ENCODE measurements at places on chromosomes 16 and 17.

DNA sequence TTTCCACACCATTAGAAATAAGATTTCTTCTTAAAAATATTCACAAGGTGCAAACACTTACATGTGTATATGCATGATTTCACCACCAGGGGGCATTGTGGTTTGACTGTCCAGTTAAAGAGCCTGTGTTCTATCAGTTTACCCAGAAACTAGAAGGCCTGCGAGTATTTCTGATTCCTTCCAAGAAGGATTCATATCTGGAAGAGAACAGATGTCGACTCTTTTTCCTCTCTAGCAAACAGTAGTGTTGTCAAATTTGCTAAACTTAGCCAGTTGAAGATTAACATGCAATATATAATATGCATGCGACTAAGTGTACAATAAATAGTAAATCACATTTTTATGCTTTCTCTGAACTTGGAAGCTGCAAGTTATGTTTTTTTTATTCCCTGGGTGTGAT is 404.1 kb downstream of the WWOX start:
- peak; percentile 64 for DNase-seq

DNA sequence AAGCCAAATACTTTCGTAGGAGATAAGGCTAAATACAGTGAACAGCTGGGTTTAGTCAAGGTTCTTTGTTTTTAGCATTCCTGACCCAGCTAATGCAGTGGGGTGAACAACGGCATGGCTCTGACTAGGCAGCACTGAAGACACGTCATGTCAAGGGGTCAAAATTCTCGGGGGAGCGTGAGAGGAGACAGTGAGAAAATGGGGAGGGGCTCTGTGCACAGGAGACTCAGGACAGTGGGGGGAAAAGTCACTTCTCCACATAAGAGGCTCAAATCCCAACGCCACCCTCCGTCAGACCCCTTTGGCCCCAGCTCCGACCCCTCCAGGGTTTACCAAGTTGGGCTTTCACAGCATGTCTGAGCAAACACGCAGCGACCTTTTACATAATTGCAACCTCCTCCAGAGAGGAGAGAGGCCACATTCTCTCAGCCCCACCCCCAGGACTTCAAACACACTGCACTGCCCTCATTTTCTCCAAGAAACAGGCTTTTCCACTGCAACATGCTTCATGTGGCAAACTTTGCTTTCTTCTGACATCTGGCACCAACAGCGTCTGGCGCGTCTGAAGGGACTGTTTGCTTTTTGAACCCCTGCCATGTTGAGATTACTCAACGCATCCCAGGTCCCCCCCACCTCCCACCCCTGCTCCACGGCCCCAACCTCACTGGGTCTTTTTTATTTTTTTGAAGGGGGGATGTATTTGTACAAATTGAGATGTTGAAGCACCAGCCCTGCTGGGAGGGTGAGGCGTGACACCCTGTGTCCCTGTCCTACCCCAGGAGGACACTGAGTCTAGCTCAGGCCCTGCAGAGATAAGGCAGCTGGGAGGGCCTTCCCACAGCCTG is 30.0 kb downstream of the AXIN2 start:
- DNase-seq, result no peak

DNA sequence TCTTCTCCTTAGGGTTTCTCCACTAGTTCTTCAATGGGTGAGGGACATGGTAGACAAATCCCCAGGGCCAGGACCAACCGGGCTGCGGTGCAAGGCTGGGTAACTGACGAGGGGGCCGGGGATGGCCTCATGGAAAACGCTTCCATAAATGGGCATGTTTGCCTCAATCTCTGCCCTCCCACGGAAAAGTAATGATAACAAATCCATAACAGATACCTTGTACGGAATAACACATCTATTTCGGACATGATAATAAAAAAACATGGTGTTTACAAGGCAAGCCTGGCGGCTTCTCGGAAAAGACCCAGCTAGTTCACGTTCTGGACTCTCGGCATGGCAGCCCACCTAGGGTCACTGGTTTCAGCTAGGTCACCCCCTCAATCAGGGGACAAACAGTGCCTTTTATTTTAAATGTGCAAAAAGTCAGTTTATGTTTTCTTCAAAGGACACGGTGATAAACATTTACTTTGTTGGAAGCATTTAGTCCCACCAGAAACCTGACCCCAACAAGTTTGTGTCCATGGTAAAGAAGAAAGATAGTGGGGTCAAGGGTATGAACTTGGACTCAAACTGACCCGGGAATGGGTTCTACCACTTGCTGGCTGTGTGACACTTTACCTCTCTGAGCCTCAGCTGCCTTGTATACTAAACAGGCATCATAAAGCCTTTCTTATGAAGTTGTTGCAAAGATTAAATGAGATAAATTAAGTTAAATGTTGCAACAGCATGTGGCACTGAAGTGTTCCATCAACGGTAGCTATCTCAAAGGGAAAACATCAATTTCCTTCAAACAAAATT is 1.7 kb downstream of the MYH11 start:
- no peak for DNase-seq

DNA sequence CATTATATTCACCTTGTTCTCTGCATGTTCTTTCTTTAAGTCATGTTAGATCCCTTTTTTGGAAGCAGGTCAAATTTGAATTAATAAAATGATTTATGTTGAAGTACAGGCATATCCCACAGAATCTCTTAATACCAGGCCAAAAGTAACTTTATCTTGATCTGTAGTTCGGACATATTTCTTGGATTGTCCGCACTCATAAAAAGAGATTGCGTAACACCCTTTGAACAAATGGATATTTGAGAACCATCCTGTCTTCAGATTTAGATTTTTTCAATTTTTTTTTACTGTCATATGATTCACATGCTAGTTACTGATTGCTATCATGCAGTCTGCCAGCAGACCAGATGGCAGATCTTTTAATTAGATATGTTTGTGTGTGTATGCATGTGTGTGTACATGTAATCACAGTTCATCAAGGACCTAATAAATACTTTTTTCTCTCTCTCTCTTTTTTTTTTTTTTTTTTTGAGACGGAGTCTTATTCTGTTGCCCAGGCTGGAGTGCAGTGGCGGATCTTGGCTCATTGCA is 352.6 kb downstream of the WWOX start:
- no peak for DNase-seq

DNA sequence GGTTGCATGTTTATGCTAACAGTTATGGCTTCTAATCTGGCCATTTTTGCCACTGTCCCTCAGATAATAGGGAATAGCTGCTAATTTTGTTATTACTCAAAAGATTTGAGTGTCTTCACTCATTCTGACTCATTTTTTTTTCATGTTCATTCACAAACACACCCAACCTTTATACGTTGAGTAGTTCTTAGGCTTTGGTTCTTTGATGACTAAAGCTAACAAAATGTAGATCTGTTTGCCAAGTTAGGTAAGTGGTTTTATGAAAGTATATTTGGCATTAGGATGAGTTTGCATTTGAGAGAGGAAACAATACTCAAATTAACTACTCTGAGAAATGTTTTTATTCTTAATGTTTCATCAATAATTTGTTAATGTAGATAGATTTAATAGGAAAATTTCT is 3.6 kb downstream of the MAP2K4 start:
- DNase-seq, result no peak

DNA sequence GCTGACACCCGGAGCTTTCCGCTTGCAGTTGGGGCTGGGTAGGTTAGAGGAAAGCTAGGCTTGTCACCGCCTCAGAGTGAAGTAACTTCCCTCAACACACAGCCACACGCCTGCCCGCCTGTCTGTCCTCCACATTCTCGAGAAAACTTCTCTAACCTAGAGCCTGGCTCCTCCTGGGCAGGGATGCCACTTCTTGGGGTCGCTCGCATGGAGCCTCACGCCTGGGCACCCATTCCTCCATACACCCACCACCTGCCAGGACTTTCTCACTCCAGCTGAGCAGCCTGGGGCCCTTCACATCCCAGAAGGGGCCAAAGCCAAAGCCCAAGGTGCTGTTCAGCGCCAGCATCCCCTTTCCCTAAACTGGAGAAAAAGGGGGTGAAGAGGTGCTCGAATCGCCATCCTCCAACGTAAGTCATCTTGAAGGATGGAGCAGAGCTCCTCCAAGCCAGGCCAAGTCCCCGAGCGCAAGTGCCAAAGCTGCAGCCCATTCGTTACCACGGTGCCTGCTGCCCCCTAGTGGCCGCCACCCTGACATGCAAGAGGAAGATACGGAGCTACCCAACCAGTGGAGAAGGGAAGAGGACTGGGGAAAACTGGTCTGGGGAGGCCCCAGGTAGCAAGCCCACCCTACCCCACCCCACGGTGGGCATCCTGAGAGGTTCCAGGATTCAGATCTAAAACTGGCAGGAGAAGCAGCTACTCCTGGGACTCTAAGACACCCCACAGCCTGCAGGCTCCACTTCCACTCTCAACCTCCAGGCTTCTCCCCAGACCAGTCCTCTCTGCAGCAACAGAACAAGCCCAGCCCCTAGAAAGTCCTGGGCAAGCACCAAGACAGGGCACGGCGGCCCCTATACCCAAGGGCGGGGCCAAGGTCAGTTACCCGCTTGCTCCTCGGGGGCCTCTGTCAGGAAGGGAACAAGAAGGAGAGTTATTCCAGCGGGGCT is 63.1 kb downstream of the MYO18A start:
- peak; percentile 84 for DNase-seq

- no peak for DNase-seq
These were observed 1.6 kb downstream of the ASIC2 start for GRCh38 chr17:33291248-33292200.

GRCh38 chr17:34624767-34625383 is 45.5 kb downstream of the TMEM132E start:
- DNase-seq, result no peak

- DNase-seq, result peak; percentile 77
These were observed 11.1 kb downstream of the NLRC5 start for GRCh38 chr16:57000271-57001025.

DNA sequence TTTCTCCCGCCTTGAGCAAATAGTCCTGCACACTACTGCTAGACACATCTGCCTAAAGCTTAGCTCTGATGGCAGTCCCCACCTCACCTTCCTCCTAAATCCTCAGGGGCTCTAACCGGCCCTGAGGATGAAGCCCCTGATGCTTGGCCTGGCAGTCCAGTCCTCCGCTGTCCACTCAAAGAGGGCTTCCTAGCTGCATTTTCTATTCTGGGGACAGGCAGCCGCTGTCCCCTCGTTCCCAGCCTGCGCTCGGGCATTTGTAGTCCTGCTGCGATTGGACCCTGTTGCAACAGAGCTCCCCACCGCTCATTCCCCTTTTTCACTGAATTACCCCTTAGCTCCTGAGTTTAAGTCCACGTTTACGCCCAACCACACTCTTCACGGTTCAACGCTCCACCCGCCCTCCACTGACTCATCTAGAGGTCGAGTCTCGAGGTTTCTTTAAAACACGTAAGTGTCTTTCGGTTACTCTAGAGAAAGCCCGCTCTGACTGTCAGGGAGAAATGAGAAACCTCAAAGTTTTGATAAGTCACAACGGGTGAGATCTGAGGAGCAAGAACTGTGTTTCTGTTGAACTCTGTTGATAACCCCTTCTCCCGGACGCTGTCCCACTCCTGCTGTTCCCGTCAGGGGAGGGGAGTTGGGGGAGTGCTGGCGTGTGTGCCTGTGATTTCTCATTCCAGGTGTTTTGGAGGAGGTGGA is 4.5 kb downstream of the CCR7 start:
- peak; percentile 85 for DNase-seq

DNA sequence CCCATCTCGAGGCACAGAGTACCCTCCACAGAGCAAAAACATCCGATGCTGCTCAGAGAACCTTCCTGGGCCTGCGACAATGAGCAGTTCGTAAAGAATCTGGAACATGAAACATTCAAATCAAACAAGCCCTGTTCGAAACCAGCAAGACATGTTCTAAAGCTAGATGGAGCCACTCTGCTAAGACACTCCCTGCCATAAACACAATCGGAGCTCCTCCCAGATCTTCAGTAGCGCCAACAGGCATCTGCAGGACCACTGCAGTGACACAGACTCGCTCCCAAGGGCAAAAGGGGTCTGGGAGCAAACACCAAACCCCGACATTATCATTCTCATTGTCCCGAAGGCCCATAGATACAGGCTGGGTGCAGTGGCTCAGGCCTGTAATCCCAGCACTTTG is 108.7 kb downstream of the ZFHX3 start:
- DNase-seq, result no peak

GRCh38 chr17:57772774-57773173 is 27.7 kb upstream of the CCDC182 start:
- DNase-seq, result no peak

GRCh38 chr17:77366558-77367245 is 225.9 kb downstream of the SEC14L1 start:
- no peak for DNase-seq

Data from activated T-cell treated with anti-CD3 and anti-CD28 coated beads, Interleukin-2, amount 50 U/mL, for 72 hours (primary cell).